Hindlimb muscle (tissue), 1 donor: ENCODE measurements at places on chromosomes 3 and 15. TPM values are rescaled to one million over a fixed set of nuclear protein-coding genes. Genes with fewer than 3 reads are reported as not detected.
A peak's percentile ranks its signal among the peaks of the same experiment; 100 is the strongest.

DNA sequence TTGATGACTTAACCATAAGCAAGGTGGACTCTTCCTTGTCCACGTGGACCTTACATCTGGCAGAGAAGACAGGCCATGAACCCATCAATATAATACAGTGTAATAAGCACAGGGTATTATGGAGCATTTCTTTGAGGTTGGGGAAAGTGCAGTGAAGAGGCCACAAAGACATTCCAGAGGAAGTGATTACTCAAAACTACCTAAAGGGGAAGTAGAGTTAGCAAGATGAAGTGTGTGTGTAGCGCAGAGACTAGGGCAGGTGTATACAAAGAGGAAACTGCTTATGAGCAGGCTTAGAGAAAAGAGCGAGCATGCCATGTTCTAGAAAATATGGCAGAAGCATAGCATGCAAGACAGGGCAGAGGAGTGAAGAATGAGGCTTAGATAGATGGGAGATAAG lies 17.9 kb downstream of the CP start:
- DNase-seq, result no peak

- DNase-seq, result no peak
These were observed 30.6 kb downstream of the CYP19A1 start for GRCh38 chr15:51307811-51308210.

DNA sequence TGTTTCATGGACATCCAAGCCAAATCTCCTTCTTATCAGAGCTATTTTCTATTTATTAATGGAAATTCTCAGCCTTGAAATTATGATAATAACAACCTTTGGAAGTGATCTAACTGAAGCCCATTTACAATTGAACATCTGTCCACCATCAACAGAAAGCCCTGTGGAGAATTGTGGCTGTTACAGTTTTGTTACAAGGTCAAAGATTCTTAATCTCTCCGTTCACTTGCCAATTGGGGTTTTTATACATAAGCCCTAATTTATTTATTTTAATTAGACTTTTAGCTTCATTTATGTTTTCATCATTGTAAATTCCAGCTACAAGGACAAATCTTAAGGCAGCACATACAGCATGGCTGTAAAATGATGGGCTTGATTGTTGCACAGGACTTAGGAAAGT lies 3.3 kb downstream of the CERS3 start:
- DNase-seq, result no peak

GRCh38 chr15:34621675-34622074 lies 38.2 kb upstream of the GOLGA8B start:
- no peak for DNase-seq

DNA sequence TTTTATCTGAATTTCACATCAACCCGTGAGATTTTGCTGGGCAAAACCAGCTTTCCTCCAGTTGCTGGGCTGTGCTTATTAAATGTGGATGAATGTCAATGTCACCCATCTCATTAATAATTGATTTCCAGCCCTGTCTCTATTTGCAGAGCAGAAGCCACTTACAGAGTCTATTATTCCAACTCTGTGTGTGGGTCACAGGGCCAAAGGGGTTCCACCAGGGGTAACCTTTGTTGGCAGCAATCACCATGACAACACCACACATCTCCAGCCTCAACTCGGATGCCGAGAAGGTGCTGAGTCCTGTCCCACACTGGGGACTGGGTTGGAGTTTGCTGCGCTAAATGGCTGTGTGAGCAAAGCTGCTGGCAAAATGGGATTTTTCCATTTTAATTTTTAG lies 51.1 kb upstream of the WNT5A start:
- no peak for DNase-seq

DNA sequence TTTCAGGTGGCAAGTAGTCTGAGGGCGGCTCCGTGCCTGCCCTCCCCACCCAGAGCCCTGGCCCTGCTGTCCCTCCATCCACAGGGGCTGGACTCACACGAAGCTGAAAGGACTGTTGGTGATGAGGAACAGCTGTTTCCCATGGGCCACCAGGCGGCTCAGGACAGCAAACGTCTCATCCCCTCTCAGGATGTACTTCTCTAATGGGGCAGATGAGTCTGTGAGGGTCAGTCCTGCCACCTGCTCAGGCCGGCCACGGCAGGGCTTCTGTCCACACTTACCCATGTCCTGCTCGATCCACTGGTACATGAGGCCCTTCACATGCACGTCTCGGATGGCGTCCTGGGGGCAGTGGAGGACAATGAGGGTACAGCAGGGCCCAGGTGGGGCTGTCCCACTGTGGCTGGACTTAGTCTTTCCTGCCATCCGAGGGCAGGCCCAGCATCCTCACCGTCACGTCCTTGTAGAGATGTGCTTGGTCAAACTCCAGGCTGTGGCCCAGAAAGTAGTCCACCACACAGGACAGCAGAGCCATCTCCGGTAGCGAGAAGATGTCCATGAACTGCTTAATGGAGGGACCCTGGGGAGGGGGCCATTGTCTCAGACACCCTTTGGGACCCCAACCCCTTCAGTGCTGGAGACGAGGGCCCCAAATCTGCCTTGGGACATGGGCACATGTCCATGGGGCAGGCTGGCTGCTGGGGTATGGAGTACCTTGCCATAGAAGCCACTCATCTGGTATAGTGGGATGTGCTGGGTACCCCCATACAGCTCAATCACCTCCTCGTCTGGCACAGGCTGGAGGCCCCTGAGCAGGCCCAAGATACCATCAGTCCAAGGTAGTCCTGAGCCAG lies 5.7 kb downstream of the NT5DC2 start:
- DNase-seq, result no peak

DNA sequence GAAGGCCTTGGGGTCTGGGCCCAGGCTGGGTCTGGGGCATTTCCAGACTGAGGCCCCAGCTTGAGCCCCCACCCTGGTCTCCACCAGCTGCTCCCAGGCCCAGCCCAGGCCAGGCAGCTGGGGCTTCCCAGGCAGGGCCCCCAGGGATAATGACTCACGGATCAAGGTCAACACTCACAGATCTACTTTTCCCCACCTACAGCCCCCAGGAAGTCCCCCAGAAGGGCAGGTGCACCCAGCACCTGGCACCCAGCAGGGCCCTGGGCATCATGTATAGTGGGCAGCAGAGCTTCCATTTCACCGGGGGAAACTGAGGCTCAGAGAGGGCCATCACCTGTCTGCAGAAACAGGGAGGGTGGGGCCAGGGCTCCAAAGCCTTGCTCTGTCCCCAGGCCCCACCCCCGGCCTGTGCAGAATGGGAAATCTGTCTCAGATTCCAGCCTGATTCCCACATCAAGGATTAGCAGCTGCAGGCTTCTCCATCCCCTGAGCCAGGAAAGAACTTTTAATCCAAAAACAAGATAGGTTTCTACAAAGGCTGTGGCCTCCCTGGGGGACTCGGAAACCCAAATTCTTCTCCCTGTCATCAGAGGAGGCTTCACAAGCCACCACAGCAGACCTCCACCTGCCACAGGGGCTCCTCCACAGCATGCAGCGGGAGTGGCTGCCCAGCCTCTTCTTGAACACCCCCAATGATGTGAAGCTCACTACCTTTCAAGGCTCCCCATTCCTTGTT lies 49.8 kb downstream of the IQSEC1 start:
- DNase-seq, result peak; percentile 75

GRCh38 chr3:14623569-14624051 lies 28.0 kb upstream of the CCDC174 start:
- peak; percentile 34 for DNase-seq

DNA sequence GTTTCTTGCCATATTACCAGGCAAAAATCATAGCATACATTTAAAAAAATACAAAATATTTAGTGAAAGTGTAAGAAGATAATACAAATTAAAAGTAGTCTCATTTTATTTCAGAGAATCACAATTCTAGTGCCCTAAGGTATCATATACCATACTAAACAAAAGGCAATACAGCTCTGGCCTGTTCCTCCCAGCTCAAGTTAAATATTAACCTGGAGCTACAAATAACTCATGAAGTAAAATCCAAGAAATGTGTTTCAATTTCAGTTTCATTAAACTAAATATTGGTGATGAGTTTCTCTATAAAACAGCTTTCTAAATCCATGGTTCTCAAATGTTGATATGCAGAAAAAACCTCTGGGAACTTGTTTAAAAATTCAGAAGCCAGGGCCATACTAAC lies 67.7 kb downstream of the INO80 start:
- no peak for DNase-seq

- no peak for DNase-seq
These were observed 45.8 kb downstream of the SMAD3 start for GRCh38 chr15:67110958-67111864.

- no peak for DNase-seq
These were observed 31.3 kb upstream of the BCL2L10 start for GRCh38 chr15:52143873-52144272.

GRCh38 chr3:156264771-156265170 lies 144.4 kb downstream of the KCNAB1 start:
- DNase-seq, result no peak

- no peak for DNase-seq
These were observed 26.1 kb upstream of the LOXL1 start for GRCh38 chr15:73900095-73900712.

DNA sequence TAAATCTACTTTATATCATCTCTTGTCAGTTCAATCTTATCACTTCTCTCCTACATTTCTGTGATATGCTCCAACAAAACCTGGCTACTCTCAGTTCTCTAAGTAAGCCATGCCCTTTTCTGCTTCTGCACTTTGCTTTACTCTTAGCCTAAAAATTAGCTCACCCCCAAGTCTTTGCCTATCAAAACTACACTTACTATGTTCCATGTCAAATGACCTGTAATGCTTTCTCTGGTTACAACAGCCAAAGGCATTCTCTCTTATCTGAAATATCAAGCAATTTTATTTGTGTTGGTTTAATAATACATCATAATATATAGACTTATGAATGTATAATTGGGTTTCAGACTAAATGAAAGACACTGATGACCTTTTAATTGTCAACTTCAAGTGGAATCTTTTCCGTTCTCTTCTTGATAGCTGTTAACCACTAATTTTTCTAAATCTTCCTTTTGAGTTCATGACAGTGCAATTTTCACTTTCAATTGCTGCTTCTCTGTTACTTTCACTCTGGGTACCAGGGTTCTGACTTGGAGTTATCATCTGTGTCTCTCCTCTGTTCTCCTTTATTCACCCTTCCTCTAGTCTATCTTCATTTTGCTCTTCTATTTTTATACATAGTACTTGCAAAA lies 619.0 kb upstream of the GOLIM4 start:
- no peak for DNase-seq

- DNase-seq, result no peak
These were observed 574.0 kb downstream of the NAALADL2 start for GRCh38 chr3:175433026-175433674.

DNA sequence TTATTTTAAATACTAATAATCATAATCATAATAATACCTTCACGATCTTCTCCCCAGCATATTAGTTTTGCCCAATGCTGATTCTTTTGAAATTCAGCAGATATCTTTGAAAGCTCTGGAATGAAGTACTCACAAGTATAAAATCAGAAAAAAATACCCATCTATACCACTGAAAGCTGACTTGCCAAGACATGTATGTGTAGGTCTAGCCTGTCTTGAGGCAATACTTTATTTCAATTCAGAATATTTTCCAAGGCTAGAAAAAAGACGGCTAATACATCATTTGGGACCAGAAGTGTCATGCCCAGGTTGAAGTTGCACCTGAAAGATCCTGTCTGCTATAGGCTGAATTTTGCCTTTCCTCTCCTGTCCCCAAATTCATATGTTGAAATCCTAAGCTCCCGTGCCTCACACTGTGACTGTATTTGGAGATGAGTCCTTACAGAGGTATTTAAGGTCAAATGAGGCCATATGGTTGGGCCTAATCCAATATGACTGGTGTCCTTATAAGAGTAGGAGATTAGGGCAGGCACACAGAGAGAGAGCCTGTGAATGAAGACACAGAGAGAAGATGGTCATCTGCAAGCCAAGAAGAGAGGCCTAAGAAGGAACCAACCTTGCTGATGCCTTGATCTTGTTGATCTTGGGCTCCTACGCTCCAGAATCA lies 255.9 kb upstream of the CMC1 start:
- DNase-seq, result no peak

DNA sequence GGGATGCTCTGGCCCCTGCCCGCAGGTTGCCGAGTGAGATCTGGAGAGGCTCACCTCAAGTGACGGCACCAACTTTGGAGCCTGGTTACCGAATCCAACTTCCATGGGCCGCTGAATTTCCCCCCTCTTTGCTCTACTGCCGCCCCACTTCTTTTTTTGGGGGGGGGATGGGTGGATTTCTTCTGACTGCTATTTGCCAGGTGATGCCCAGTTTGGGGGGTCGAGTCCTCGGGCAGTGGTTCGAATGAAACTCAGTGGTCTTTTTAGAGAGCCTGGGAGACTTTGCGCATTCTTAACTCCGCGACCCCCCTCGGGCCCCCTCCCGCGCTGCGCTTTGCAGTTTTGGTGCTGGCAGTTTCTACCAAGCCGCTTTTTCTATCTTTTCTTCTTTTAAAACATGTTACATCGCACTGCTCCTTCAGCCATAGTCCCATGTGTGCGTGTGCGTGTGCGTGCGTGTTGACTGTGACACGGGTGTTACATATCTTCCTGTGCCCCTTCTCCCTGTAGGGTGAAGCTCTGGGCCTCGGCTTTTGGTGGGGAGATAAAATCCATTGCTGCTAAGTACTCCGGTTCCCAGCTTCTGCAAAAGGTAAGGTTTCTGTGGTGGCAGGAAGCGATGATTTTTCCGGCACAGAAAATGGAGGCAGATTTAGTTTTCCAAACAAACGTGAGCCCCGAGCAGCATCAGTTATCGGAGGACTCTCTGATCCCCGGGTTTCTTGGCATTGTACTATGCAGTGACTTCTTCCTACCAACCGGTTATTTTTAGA lies 837 bp downstream of the CACNA2D3 start:
- DNase-seq, result no peak

DNA sequence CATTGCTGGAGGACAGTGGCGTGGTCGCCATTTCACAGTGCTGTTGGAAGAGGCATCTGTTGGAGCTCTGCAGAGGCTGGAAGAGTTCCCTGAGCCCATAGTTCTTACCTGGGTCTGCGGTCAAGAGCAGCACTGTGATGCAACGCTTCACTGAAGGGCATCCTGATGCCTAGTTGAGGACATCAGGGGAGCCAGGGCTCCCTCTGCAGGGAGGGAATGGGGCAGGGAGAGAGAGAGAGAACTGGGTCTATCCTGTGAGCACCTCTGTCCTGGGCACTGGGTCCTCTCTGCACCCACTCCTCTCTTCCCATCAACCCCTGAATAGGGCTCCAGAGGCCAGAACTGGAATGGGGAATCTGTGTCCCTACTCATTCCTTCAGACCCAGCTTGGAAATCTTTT lies 23.9 kb upstream of the MOBP start:
- no peak for DNase-seq

GRCh38 chr15:68693071-68693470 lies 114.3 kb downstream of the CORO2B start:
- DNase-seq, result no peak

GRCh38 chr3:52554026-52554755 lies 17.8 kb downstream of the UQCC5 start:
- DNase-seq, result no peak

Gene PARP15
- polyA plus RNA-seq, result 2.8 TPM

Gene GOLGA8R
- 8.3 TPM for polyA plus RNA-seq

Gene TMEM39A
- 37.7 TPM for polyA plus RNA-seq

Gene SCAANT1
- polyA plus RNA-seq, result 1.1 TPM

Gene ITIH1
- polyA plus RNA-seq, result 0.13 TPM

Gene GRAMD2A
- polyA plus RNA-seq, result 2.6 TPM

Gene CTNNB1
- 283 TPM for polyA plus RNA-seq

Gene NR2E3
- 9.0 TPM for polyA plus RNA-seq
